NCI-H1694 (cell line): ENCODE measurements at places on chromosomes 11 and 22.

DNA sequence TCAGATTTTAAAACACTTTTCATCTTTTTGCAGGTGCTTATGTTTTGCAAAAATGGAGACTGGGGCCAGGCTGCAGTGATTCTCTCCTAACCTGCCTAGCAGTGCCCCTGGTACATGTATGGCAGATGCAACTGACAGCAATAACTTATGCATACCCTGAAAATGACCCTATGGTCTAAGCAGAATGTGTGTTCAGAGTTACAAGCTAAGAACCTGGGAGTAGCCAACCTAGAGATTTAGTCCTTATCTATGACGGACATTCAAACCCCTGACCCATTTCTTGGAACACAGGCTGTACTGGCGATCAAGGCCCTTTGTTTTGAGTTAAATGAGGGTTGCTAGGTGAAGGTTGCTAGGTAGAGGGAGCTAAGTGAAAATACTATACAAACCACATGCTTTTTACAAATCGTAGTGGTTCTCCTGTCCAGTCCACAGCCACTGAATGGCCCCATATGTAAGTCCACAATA lies 184.9 kb upstream of the SESN3 start:
- DNase-seq = no peak

DNA sequence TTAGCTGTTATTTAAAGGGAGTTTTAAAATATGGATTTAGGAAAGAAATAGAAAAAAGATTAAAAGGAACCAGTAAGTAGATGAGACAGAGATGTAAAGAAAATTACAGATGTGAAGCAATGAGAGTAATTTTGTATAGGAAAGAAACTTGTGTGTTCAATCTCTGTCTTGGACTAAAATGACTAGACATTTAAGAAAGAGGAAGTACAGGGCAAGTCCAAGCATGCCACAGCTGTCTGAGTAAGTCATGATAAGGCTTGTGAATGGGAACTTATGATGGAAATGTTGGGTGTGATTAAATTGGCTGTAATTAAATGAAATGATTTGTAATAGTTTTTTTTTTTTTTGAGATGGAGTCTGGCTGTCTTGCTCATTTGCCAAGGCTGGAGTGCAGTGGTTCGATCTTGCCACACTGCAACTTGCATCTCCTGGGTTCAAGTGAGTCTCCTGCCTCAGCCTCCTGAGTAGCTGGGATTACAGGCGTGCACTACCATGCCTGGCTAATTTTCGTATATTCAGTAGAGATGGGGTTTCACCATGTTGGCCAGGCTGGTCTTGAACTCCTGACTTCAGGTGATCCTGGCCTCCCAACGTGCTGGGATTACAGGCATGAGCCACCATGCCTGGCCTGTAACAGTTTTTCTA lies 5.9 kb upstream of the ACY3 start:
- DNase-seq = no peak

DNA sequence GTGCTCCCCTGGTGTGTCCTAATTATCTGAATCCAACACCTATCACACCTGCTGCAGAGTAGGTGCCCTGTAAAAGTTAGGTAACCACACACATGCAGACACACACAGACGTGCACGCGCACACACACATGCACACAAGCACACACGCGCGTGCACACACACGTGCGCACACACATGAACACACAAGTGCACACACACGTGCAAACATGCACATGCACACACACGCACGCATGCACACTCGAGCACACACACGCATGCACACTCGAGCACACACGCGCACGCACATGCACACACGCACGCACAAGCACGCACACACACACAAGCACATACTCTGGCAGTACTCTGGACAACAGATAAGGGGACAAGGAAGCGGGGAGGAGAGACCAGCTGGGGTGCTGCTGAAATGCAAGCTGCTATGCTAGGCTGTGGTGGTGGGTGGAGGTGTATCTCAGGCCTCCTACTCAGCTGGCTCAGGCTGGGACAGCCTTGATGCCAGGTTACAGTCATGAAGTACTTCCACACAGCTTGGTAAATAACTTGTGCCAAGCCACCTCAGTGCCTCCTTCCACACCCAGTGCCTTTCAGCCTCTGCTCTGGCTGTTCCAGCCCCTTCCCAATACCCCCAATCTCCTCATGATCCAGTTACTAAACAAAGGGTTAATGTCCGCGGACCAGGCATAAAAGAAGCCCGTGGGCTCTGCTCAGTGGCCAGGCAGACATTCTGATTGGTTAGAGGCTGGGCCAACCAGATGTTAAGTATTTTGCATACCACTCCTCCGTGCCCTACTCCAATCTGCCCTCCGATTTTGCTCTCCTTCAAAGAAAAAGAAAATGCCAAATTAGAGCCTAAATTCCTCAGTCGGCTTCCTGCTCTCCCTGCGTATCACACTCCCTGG lies 374.1 kb downstream of the TENM4 start:
- no peak for DNase-seq

DNA sequence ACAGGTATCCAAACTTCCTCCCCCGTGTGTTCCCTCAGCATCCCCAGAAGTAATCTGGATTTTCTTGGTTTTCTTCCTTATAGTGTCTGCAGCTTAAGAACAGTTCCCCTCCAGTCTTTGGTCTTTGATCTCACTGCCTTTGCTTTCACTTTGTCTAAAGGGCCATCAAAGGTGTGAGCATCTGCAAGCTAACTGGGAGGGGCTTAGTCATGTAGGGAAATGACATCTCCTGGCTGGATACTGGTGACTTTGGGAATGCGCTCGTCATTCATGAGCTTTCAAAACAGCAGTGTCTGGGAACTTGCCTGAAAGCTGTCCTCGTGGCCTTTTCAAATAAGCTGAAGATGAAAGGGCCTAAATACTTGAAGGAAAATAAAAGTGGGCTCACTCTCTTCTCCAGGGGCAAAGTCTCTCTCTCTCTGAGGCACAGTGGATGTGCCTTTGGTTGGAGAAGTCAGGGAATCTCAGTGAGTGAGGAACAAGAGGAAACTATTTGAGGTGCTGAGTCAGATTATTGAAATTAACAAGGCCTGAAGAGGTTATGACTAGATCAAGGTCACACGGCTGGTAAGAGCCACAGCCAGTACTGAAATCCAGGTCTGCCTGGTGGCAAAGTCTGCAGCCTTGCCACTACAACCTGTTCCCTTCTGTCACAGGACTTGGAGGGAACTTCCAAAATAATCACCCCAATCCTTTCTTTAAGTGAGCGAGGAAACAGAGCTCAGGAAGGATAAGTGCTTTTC lies 45.6 kb upstream of the TENM4 start:
- no peak for DNase-seq

- DNase-seq = no peak
These were observed 3.5 kb upstream of the CELSR1 start for GRCh38 chr22:46540874-46541273.

DNA sequence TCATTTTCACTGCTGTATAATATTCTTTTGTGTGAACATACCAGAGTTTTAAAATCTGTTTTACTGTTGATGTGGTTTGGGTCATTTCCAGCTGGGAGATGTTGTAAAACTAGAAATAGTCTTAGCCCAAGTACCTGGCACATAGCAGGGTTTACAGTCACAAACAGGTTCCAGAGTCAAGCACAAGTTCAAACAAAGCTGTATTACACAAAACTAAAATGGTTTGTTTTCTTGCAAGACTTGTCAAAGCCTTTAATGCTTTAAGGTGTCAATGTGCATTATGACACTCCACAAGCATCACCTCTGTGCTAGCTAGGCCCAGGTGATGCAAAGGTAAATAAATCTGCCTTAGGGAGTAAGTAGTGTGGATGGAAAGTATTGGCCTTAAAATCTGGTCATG lies 379.1 kb downstream of the MN1 start:
- no peak for DNase-seq

DNA sequence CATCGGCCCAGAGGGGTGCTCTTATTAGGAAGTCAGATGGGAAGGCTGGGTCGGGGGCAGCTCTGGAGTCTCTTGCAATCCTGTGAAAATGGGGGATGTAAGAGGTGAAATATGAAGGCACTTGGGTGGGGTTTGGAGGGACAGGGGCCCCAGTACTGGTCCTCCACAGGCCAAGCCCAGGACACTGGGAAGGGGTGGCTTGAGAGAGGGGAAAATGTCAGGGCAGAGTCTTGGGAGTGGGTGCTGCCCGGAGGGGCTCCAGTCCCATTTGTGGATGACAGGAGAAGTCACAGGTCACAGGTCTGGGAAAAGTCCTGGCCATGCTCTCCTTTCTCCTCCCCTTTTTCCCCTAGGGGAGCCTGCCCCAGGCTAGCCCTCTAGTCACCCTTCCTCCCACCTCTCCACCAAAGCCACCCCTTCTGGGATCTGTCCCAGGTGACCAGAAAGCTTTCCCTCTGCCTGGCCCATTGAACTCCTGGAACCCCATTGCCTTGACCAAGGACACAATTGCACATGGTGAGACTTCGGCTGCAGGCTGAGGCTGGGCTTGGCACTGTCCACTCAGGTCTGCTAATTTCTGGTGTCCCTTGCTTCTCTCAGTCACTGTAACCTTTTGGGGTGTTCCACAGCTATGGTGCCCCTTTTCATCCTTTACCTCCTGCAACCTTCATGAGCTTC lies 1465.0 kb downstream of the TBC1D22A start:
- no peak for DNase-seq

- no peak for DNase-seq
These were observed 25.0 kb downstream of the MAML2 start for GRCh38 chr11:96317985-96318384.

DNA sequence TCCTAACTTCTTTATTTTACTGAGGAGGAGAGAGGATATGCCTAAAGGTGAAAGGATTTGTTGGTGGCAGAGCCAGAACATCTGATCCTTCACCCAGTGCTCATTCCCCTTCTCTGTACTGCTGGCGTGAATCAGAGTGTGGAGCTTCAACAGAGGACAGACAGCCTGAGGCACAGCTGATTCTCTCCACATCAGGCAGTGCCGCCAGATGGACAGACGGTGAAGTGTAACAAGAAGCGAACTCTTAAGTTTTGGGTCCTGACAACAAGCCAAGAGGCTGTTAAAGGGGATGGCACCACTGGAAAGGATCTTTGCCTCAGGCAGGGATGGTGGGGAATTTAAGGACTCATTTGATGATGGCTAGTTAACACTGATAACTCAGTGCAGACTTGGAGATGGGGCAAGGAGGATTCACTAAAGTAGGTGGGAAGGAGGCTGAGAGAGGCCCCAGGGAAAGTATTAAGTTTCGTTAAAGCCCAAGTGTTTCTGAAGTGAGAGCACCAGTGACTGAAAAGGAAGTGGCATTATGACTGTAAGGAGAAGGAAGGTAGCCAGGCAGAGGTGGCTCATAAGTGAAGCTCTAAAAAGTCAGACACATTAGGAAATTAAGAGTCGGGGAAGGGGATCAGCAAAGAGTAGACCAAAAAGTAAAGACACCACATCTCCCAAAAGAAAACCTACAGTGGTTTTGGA lies 81.3 kb downstream of the CLPB start:
- DNase-seq = peak; percentile 60

DNA sequence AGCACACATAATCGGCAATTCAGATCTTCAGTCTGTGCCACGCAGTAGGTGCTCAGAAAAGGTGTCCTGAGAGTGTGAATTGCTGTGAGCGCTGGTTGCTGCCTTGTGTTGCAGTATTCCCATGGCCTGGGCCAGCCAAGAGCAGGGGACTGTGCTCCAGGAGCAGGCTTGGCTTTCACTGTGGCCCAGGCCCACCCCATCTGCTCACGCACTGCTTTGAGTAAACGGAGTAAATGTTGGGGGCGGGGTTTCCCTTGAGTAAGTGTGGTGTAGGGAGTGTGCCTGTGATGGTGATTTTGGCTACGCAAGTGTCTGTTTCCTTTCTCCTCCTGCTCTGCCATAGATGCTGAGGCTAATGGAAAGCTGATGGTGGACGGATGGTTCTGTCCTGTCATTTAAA lies 2.3 kb downstream of the CTTN start:
- no peak for DNase-seq

DNA sequence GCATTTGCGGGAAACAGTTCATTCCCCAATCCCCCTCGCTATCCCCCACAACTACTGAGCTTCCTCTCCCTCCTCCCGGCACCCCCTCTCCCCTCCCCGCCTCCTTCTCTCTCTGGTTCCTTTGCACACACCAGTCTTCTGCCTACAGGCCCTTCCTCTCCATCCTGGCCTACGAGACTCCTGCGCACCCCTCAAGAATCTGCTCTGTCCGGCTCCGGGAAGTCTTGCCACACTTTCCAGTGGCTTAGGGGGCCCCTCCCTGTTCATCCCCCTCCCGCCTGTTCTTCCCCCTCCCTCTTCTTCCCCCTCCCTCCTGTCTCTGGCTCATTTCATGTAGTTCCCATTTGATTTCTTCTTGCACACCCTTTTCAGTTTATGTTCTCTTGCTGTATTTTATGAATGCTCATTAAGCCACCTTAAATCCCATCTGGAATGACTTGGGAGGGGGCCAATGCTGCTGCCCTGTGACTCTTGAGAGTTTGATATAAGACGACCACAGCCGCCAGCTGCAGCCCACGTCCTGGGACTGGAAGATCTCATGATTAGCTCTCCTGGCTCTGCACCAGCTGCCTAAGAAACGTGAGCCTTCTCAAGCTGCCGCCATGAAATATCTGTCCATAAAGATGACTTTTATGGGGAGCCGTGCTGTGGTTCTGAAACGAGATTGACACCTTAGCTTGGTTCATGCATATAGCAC lies 50.9 kb downstream of the RPS6KA4 start:
- DNase-seq = no peak

DNA sequence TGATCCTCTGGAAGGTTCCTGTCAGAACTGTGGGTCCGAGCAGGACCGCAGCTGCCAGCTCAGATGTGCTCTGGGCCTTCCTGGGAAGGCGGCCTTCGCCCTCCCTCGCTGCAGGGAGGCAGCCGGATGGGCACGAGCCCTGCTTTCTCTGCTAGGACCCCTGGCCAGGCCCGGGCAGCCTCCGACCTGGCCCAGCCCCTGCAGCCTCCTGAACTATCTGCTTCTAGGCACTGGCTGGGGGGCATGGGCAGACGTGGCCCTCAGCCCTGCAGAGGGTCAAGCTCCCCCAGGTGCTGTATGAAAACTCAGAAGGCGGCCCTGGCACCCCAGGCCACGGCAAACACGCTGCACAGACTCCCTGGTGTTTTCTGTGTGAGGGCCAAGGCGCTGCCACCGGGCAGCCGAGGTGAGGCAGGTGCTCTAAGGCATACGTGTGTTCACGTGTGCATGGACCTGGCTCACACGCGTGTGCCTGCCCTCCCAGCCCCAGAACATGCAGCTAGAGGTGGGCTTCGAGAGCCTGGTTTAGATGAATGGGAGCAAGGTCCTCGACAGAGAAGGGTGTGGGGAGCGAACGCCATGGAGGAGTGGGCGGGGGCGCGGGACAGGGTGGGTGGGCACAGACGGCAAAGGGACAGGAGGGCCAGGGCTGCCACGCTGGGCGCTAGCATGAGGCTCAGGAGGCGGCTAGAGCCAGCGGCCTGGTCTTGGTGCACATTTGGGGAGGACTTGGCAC lies 4.3 kb downstream of the LRFN4 start:
- no peak for DNase-seq

GRCh38 chr11:129234978-129235377 lies 42.9 kb upstream of the ARHGAP32 start:
- DNase-seq = no peak
